Pancreas (tissue), 10 donors: ENCODE measurements at places on chromosomes 3 and 15. TPM values are rescaled to one million over a fixed set of nuclear protein-coding genes. Genes with fewer than 3 reads are reported as not detected.

Gene ANKRD63
- total RNA-seq, result not detected

Gene CELF6
- 0.55 TPM for total RNA-seq

Gene WHAMM
- total RNA-seq, result 3.9 TPM

Gene GPR27
- total RNA-seq, result 0.83 TPM

Gene NRG4
- 31.2 TPM for total RNA-seq

Gene ZNF660
- total RNA-seq, result 1.4 TPM

Gene COL6A5
- total RNA-seq, result not detected

Gene LRRC15
- total RNA-seq, result 0.03 TPM

Gene ERICH6
- not detected for total RNA-seq

Gene CIDEC
- 0.87 TPM for total RNA-seq

Gene IL1RAP
- 7.6 TPM for total RNA-seq

Gene ZDHHC3
- 28.3 TPM for total RNA-seq
